ENCODE measurements at places on chromosomes 6 and 20.
A peak's percentile ranks its signal among the peaks of the same experiment; 100 is the strongest.

DNA sequence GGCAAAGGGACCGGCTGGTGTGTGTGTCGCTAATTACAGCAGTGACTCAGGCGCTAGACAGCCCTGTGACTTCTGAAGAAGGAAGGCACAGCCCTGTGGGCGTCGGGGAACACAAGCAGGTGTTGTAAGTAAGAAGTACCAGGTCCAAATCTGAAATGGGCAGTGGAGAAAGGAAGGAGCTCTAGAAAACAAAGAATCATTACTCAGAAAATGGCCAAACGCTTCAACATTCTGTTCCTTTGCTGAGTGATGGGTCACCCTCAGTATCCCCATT, 106.8 kb downstream of the PXDC1 start:
- DNase-seq = peak; percentile 16
- H3K27ac ChIP-seq = no peak overlapping the region
- peaks cover 16% of the 10 kb centered on the region for H3K27me3 ChIP-seq

DNA sequence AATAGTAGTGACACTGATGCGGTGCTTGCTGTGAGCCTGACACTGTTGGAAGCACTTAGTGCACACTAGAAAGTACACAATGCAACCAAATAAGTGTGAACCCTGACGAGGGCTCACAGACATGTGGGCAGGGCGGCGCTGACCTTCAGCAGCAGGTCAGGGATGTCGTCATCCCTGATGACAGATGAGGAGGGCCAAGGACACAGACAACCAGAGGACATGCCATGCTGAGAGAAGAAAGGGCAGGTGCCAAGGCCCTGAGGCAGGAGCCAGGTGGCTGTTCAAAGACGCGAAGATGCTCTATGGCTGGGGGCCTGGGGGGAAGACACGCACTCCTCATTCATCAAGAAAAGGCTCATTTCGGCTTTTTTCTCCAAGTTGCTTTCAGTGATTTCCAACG, 176.4 kb upstream of the CST7 start:
- peaks cover 7% of the 10 kb centered on the region for H3K36me3 ChIP-seq
- peaks cover 25% of the 10 kb centered on the region for H3K4me1 ChIP-seq
- no peak overlapping the region for H3K4me3 ChIP-seq
- DNase-seq = peak; percentile 12
- no peak overlapping the region for H3K27ac ChIP-seq

DNA sequence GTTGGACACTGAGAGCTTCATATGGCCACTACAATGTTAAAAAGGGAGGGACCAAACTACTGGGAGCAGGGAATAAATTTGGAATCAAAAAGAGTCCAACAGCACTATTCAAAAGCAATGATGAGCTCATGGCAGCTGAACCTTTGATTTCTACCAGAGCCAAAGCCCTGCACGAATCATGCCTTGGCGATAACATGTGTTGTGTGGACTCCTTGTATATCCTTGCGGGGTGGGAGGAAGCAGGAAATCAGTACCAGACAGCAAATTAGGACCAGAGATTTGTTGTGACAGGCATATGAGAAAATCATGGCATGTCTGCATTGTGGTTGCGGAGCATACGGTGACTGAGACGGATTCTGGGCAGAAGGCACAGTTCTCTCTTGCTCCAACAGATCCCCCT, 85.6 kb upstream of the EMILIN3 start:
- DNase-seq = no peak
- no peaks in the 10 kb centered on the region for H3K4me1 ChIP-seq
- H3K36me3 ChIP-seq = peaks cover 14% of the 10 kb centered on the region

- no peak for DNase-seq
- H3K27me3 ChIP-seq = peaks cover 21% of the 10 kb centered on the region
- no peaks in the 10 kb centered on the region for H3K36me3 ChIP-seq
- H3K4me3 ChIP-seq = no peak overlapping the region
- H3K4me1 ChIP-seq = no peaks in the 10 kb centered on the region
- no peak overlapping the region for H3K27ac ChIP-seq
These were observed 6.0 kb upstream of the TJAP1 start for GRCh38 chr6:43471399-43471798.

DNA sequence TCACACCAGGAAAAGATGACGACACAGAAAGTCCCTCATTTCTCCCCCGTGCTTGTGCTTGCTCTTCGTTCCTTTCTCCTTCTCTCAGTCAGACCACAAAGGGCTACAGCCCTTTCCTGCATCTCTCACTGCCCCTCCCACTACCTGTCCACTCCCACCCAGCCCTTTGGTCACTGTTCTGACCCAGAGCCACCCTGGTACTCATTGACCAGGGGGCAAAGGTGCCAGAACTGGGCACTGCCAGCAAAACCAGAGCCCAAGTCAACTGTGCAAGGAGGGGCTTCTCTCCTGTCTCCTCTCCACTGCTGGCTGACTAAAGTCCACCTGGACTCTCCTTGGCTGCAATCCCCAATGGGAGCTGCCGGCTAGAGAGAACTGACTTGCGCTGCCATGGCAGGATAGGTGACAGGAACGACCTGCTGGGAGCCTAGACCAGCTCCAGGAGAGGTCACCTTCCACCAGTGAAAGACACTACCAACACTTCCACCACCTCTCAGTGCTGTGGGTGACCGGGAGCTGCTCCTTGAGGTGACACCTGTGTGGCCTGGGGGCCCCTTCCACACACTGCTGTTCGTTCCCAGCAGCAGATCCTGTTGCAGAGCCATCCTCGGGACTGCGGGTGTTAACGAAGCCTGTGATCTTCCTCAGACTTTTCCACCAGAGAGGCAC, 32.8 kb downstream of the KCNK17 start:
- H3K27ac ChIP-seq = no peak overlapping the region
- peaks cover 2% of the 10 kb centered on the region for H3K4me1 ChIP-seq
- peaks cover 4% of the 10 kb centered on the region for H3K27me3 ChIP-seq
- H3K36me3 ChIP-seq = no peaks in the 10 kb centered on the region

DNA sequence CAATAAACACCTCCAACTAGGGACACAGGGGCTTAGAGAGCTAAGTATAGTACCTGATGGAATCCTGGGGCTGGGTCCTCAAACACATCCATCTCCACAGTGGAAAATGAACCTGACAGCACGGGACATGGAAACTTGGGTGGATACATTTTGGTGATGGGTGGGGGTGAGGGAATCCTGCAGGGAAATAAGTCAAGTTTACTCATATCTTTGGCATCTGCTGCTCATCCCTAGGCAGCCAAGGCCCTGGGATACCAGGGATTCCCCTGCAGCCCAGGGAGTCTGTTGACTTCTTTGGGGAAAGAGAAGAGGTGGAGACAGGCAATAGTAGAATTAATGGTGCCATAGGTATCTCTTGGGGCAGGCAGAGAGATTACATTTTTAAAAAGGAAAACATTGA, 6.6 kb downstream of the APOBEC2 start:
- no peaks in the 10 kb centered on the region for H3K27me3 ChIP-seq
- H3K27ac ChIP-seq = no peak overlapping the region
- no peak overlapping the region for H3K4me3 ChIP-seq
- peaks cover 3% of the 10 kb centered on the region for H3K4me1 ChIP-seq

DNA sequence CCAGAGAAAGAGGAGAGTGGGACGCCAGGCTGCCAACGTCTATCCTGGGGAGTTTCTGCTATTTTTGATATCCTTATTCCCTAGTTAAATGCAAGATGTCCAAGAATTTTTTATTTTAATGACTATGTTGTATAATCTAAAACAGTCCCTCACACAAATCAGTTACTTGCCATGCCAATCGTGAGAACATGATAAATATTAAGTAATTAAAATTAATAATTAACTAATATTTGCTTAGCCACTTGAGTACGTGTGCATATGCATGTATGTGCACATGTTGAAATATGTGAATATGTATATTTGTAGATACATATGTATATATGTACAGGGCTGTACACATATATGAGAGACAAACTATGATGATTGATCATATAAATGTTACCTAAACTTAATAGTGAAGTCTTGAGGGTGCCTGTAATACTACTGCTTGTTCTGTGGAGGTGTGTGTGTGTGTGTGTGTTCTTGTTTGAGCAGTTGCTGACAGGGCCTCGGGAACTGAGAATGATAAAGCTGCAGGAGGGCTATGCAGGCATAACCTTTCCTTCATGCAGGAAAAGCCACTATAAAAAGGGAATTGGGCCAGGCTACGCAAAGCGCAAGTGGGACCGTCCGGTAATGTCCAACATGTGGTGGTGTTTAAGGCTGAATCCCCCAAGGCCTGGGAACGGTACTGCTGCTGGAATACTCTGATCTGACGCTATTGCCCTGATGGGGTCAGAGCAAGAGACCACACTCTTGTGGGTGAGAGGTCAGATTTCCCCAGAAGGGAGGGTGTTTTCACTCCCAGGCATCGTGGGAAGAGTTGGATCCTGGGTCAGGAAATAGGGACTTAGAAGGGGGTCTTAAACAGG, 148.3 kb upstream of the TBX18 start:
- no peak overlapping the region for H3K27ac ChIP-seq
- no peaks in the 10 kb centered on the region for H3K4me1 ChIP-seq
- H3K27me3 ChIP-seq = no peaks in the 10 kb centered on the region
- no peak overlapping the region for H3K4me3 ChIP-seq
- no peak for DNase-seq

GRCh38 chr6:12538881-12539357, 177.6 kb upstream of the PHACTR1 start:
- H3K4me1 ChIP-seq = no peaks in the 10 kb centered on the region
- no peak overlapping the region for H3K27ac ChIP-seq
- H3K4me3 ChIP-seq = no peak overlapping the region
- no peaks in the 10 kb centered on the region for H3K27me3 ChIP-seq

- H3K27me3 ChIP-seq = peaks cover 48% of the 10 kb centered on the region
- peaks cover 3% of the 10 kb centered on the region for H3K4me1 ChIP-seq
- no peak overlapping the region for H3K27ac ChIP-seq
- H3K36me3 ChIP-seq = peaks cover 2% of the 10 kb centered on the region
- no peak for DNase-seq
- H3K4me3 ChIP-seq = no peak overlapping the region
These were observed 51.2 kb downstream of the CRYBG1 start for GRCh38 chr6:106411643-106412200.

- H3K27ac ChIP-seq = no peak overlapping the region
- H3K36me3 ChIP-seq = no peaks in the 10 kb centered on the region
- DNase-seq = no peak
These were observed 125.2 kb upstream of the PMEPA1 start for GRCh38 chr20:57835074-57835452.

GRCh38 chr6:70957284-70957617, 391 bp upstream of the B3GAT2 start:
- H3K27ac ChIP-seq = no peak overlapping the region
- H3K27me3 ChIP-seq = peaks cover 79% of the 10 kb centered on the region
- peaks cover 18% of the 10 kb centered on the region for H3K4me1 ChIP-seq
- no peak for DNase-seq
- no peak overlapping the region for H3K4me3 ChIP-seq

DNA sequence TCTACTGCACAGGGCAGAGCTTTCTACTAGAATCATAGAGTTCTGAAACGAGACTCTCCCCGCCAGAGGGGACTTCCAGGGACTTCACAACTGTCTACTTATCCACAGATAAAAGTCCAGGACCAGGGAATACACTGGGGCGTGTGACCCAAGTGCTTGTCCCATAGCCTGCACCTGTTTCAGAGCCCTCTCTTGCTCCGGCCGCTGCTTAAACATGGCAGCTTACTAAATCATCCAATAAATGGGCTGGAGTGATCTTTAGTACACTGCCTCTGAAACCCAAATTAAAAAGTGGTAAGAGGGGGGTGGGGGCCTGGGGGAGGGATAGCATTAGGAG, 8.9 kb upstream of the RAB44 start:
- peaks cover 29% of the 10 kb centered on the region for H3K36me3 ChIP-seq
- H3K4me3 ChIP-seq = no peak overlapping the region
- no peaks in the 10 kb centered on the region for H3K27me3 ChIP-seq
- peaks cover 29% of the 10 kb centered on the region for H3K4me1 ChIP-seq

GRCh38 chr6:116511424-116512110, at the start of gene CALHM5:
TSS of gene CALHM5 (plus strand) at chr6:116511639. CDS start at chr6:116511697, 58 bp downstream.
- H3K36me3 ChIP-seq = no peaks in the 10 kb centered on the region
- DNase-seq = no peak
- H3K27ac ChIP-seq = no peak within 1 kb of the TSS
- H3K27me3 ChIP-seq = peaks cover 16% of the 10 kb centered on the region
- no peaks in the 10 kb centered on the region for H3K4me1 ChIP-seq

DNA sequence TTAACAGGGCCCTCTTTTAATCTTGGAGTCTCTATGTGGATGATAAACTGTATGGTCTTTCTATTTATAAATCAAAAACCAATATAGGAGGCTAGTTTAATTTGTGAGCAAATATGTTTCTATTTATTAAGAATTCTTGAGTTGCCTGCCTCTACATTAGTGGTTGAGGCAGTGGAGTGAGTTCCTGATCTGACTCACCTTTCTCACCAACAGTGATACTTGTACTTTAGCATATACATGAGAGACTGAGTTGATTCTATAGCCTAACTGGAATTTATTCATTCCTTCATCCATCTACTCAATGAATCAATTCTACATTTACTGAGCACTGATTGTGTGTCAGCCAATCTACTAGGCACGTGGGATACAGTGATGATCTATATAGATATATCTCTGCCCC, 126.9 kb downstream of the TRMT11 start:
- H3K27me3 ChIP-seq = no peaks in the 10 kb centered on the region
- no peak overlapping the region for H3K27ac ChIP-seq
- no peak for DNase-seq

- peak overlapping the region; percentile 3 for H3K4me3 ChIP-seq
- peaks cover 9% of the 10 kb centered on the region for H3K4me1 ChIP-seq
- H3K36me3 ChIP-seq = no peaks in the 10 kb centered on the region
- H3K27me3 ChIP-seq = peaks cover 62% of the 10 kb centered on the region
- no peak overlapping the region for H3K27ac ChIP-seq
- no peak for DNase-seq
These were observed 13.9 kb upstream of the NAA20 start for GRCh38 chr20:20003031-20003954.

- H3K4me1 ChIP-seq = no peaks in the 10 kb centered on the region
- DNase-seq = no peak
- H3K27ac ChIP-seq = no peak overlapping the region
- H3K4me3 ChIP-seq = no peak overlapping the region
These were observed 18.1 kb downstream of the BPI start for GRCh38 chr20:38321959-38322598.

- no peaks in the 10 kb centered on the region for H3K27me3 ChIP-seq
- no peak overlapping the region for H3K4me3 ChIP-seq
- H3K36me3 ChIP-seq = peaks cover 5% of the 10 kb centered on the region
- H3K27ac ChIP-seq = no peak overlapping the region
- peaks cover 13% of the 10 kb centered on the region for H3K4me1 ChIP-seq
These were observed 22.8 kb downstream of the SRSF3 start for GRCh38 chr6:36616893-36617521.

GRCh38 chr6:130827247-130828149, at the start of gene SMLR1:
TSS of gene SMLR1 (plus strand) at chr6:130827406. CDS start at chr6:130827414, 8 bp downstream.
- H3K4me1 ChIP-seq = no peaks in the 10 kb centered on the region
- no peak within 1 kb of the TSS for H3K4me3 ChIP-seq
- no peaks in the 10 kb centered on the region for H3K36me3 ChIP-seq
- H3K27me3 ChIP-seq = no peaks in the 10 kb centered on the region
